ENCODE measurements at places on chromosomes 7 and 10.

GRCh38 chr10:18743926-18744325 is 84.7 kb downstream of the ARL5B start:
- H3K27me3 ChIP-seq = no peaks in the 10 kb centered on the region
- no peaks in the 10 kb centered on the region for H3K36me3 ChIP-seq
- no peak overlapping the region for H3K4me3 ChIP-seq
- no peaks in the 10 kb centered on the region for H3K4me1 ChIP-seq

DNA sequence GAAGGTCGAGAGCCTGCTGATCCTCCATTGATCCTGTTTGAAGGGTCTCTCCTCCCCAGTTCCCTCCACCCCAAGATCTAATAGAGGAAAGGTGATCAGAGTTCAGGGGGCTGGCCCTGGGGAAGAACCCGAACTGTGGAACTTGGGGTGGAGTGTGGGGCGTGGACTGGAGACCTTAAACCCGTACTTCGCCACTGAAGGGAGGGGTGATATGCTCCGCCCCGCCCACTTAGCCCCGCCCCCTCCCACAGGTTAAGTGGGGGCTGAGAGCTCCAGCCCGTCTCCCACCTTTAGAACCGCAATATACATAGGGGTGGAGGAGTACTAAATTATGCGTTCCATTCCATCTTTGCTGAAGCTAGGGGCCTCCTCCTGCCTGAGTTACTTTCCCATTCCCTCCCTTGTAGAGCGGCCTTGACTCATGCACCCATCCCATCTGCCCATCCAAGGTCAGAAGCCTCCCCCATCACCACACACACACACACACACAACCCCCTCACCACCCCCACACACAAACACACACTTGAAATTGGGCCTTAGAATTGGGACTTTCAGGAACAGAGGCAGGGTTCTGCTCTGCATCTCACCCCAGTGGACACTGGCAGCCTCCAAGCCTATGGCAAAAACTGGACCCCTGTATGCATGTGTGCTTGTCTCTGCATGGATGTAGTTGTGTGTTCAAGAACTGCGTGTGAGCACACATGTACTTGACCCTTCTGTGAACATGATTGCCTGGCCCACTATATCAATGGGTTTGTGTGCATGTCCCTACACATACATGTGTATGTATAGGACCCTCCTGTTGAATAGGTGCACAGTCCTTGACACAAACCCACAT is 991 bp downstream of the SEMA4G start:
- no peaks in the 10 kb centered on the region for H3K36me3 ChIP-seq
- DNase-seq = peak; percentile 66
- peak overlapping the region; percentile 59 for H3K4me3 ChIP-seq

GRCh38 chr7:156356551-156356950 is 284.0 kb upstream of the RNF32 start:
- H3K4me1 ChIP-seq = no peaks in the 10 kb centered on the region
- no peaks in the 10 kb centered on the region for H3K36me3 ChIP-seq
- H3K27ac ChIP-seq = no peak overlapping the region
- no peaks in the 10 kb centered on the region for H3K27me3 ChIP-seq
- DNase-seq = no peak

- H3K27me3 ChIP-seq = no peaks in the 10 kb centered on the region
- DNase-seq = no peak
- H3K36me3 ChIP-seq = no peaks in the 10 kb centered on the region
- H3K4me3 ChIP-seq = no peak overlapping the region
Observed at GRCh38 chr7:2610898-2611297, 20.9 kb upstream of the TTYH3 start.

- peak overlapping the region; percentile 65 for H3K27ac ChIP-seq
- DNase-seq = no peak
- no peak overlapping the region for H3K4me3 ChIP-seq
- H3K27me3 ChIP-seq = no peaks in the 10 kb centered on the region
- H3K4me1 ChIP-seq = peaks cover 85% of the 10 kb centered on the region
Observed at GRCh38 chr10:59877191-59877671, 29.1 kb downstream of the CCDC6 start.

DNA sequence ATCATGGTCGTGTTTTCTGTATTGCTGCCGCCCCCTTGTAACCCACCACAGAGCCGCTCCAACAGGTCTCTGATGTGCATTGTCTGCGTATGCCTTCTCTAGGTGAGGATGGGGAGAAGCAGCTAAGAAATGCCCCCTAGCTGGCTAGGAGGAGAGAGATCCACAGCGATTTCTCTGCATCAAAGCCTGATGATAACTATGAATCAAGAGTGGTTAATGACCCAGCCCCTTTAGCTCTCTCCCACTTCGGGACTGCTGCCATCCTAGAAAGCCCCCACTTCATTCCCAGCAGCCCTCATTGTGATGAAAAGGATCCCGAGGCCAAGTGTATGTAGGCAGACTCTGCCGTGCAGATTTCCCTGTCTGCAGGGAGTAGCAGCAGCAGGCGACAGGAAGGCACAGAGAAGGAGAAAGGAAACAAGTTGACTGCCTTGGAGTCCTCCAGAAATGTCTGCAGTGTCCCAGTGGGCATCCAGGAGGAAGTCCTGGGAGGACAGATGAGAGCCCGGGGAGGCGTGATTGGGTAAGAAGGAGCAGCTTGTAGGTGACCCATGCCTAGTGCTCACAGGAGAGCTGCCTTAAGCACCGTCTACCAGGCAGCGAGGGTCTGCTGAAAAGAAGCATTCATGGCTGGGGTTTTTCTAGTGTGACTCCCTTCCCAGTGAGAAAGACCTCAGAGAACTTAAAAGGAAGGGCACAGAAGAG is 2.9 kb downstream of the PLXNA4 start:
- DNase-seq = no peak
- no peak overlapping the region for H3K27ac ChIP-seq
- H3K4me3 ChIP-seq = no peak overlapping the region

DNA sequence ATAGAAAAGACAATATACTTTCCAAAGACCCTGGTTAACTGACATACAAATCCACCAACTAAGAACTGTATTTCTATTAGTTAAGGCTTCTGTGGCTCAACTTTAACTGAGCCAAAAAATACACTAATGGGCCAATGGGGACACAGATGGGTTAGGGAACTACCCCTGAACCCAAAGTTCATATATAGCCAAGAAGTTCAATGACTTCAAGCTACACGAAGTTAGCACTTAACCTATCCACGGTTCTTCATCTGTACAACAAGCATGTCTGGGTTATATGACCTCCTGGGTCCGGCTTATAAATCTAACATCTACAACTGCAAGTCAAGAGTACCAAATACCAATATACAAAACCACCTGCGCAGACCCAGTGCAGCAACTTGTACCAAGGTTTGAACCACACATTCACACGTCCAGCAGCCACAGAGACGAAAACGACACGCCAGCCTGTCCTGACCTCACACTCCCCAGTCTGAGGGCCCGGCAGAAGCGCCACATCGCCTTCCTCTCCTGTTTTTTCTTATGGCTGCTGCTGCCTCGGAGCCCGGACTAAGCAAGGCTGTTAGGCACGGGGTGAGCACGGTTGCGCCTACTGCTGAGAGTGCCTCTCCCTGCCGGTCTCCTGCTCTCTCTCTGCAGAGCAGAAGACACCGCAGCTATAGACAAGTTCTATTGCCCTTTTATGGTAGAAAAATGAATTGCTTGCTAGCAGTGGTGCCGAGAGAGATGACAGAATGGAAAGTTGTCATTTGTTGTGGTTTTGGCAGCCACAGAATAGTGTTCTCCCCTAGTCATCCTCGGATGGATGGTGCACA is 86.3 kb downstream of the RNF216 start:
- peak overlapping the region; percentile 99 for H3K27ac ChIP-seq
- peak overlapping the region; percentile 41 for H3K4me3 ChIP-seq
- H3K27me3 ChIP-seq = no peaks in the 10 kb centered on the region

- H3K27ac ChIP-seq = peak overlapping the region; percentile 65
- H3K4me1 ChIP-seq = peaks cover 23% of the 10 kb centered on the region
- DNase-seq = no peak
- H3K4me3 ChIP-seq = no peak overlapping the region
- no peaks in the 10 kb centered on the region for H3K36me3 ChIP-seq
Observed at GRCh38 chr10:43904844-43905243, 256.2 kb upstream of the ZNF32 start.

DNA sequence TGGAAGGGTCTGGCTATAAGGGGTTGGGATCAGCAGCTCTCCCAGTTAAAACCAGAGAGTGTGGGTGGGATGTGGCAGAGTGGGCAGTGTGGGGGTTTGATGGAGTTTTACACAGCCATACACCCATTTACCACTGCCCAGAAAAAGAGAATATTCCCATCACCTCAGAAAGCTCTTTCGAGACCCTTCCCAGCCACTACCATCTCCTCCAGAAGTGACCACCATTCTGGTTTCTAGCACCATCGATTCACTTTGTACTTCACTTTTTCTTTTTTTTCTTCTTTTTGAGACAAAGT is 15.5 kb downstream of the BAG3 start:
- no peak for DNase-seq
- H3K27me3 ChIP-seq = no peaks in the 10 kb centered on the region
- no peak overlapping the region for H3K27ac ChIP-seq
- H3K4me3 ChIP-seq = no peak overlapping the region
- peaks cover 83% of the 10 kb centered on the region for H3K4me1 ChIP-seq

GRCh38 chr7:135151533-135151932 is 3.7 kb downstream of the TMEM140 start:
- peaks cover 14% of the 10 kb centered on the region for H3K4me1 ChIP-seq
- peak overlapping the region; percentile 97 for H3K27ac ChIP-seq
- DNase-seq = no peak
- H3K36me3 ChIP-seq = peaks cover 17% of the 10 kb centered on the region
- H3K4me3 ChIP-seq = no peak overlapping the region

- H3K4me1 ChIP-seq = no peaks in the 10 kb centered on the region
- no peak overlapping the region for H3K27ac ChIP-seq
- H3K4me3 ChIP-seq = no peak overlapping the region
Observed at GRCh38 chr7:90520484-90520883, 51.0 kb downstream of the PTTG1IP2 start.

DNA sequence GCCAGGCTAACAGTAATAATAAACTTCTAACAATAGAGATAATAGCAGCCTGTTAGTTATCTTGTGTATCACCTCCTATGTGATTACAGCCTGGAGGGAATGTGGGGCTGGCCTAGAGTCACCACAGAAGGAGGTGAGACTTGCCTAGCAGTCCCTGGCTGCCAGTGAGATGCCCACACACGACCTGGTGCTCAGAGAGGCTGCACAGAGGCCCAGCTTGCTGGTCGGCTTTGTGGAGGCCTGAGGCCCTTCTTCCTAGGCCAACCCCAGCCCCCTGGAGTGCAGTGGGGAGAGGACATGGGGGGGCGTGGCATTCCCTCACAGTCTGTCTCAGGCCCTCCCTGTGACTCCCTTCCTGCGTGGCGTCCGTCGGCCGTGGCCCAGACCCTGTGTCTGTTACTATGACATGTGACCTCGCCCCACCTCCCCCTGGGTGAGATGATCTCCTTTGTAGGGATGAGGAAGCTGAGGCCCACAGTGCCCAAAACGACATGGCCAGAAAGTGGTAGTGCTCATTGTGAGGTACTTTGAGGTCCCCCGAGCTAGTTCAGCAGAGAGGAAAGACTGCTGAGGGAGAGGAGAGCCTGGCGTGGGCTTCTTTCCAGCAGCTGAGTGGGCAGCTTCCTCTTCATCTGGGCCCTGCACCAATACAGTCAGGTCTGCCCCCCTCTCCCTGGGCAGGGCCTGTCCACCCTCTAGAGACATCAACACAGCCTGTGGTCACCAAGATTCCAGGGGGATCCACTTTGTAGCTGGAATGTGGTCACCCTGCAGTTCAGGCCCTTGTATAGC is 29.7 kb downstream of the UNC5B start:
- no peak for DNase-seq
- no peak overlapping the region for H3K4me3 ChIP-seq
- no peak overlapping the region for H3K27ac ChIP-seq
- H3K36me3 ChIP-seq = no peaks in the 10 kb centered on the region
- H3K27me3 ChIP-seq = no peaks in the 10 kb centered on the region

GRCh38 chr10:31912289-31912688 is 16.3 kb downstream of the ARHGAP12 start:
- DNase-seq = no peak
- no peak overlapping the region for H3K27ac ChIP-seq
- peaks cover 23% of the 10 kb centered on the region for H3K4me1 ChIP-seq

- DNase-seq = no peak
- H3K4me1 ChIP-seq = no peaks in the 10 kb centered on the region
- H3K27me3 ChIP-seq = peaks cover 4% of the 10 kb centered on the region
- H3K36me3 ChIP-seq = no peaks in the 10 kb centered on the region
- H3K27ac ChIP-seq = no peak overlapping the region
- H3K4me3 ChIP-seq = no peak overlapping the region
Observed at GRCh38 chr10:100806356-100806645, 60.9 kb downstream of the PAX2 start.

DNA sequence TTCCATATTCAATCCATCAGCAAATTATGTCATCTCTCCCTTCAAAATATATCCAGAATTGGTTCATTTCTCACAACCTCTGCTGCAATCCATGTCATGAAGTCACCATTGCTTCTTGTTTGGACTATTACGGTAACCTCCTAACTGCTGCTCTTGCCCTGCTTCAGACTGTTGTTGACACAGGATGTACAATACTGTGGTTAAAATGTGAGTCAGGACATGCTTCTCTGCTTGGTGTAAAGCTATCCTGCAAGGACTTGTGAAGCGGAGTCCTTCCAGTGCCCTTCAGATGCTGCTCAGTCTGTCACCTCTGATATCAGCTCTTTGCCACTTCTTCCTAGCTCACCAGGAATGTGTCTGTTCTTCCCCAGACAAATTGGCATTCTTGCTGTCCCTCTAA is 10.4 kb upstream of the NXPH1 start:
- no peak overlapping the region for H3K4me3 ChIP-seq
- DNase-seq = no peak
- peaks cover 13% of the 10 kb centered on the region for H3K27me3 ChIP-seq

DNA sequence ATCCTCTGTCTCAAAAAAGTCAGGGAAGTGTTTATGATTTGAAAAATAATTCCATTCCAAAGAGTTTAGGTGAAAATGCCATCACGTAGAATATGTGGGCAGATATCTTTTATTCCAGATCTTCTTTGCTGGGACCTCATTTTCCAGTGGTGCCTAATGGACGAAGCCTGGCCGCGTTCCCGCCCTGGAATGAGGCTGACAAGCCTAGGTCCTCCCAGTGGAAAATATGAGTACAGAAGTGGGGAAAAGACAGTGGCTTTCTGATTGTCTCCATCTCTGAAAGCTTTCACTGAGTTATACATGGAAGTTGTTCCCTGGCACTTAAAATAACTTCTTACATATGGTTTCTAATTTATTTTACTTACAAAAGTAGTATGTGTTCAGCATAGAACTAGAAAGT is 139.4 kb downstream of the TACC2 start:
- H3K4me1 ChIP-seq = no peaks in the 10 kb centered on the region
- H3K36me3 ChIP-seq = no peaks in the 10 kb centered on the region
- no peaks in the 10 kb centered on the region for H3K27me3 ChIP-seq
- DNase-seq = peak; percentile 94
- peak overlapping the region; percentile 85 for H3K27ac ChIP-seq

GRCh38 chr7:132557489-132558044 is 18.7 kb downstream of the PLXNA4 start:
- no peak for DNase-seq
- H3K27me3 ChIP-seq = no peaks in the 10 kb centered on the region
- no peaks in the 10 kb centered on the region for H3K4me1 ChIP-seq
- H3K36me3 ChIP-seq = no peaks in the 10 kb centered on the region
- no peak overlapping the region for H3K4me3 ChIP-seq
- no peak overlapping the region for H3K27ac ChIP-seq

GRCh38 chr7:21939136-21939857 is 6.4 kb downstream of the CDCA7L start:
- H3K36me3 ChIP-seq = no peaks in the 10 kb centered on the region
- no peaks in the 10 kb centered on the region for H3K27me3 ChIP-seq
- H3K4me3 ChIP-seq = no peak overlapping the region
- no peak overlapping the region for H3K27ac ChIP-seq

Measured in sigmoid colon (tissue), 7 donors.